Keratinocyte (primary cell): ENCODE measurements at places on chromosomes 16 and 17. TPM values are rescaled to one million over a fixed set of nuclear protein-coding genes. Genes with fewer than 3 reads are reported as not detected.

MYH2 gene
- polyA plus RNA-seq: not detected in 3 replicates

HOXB9 gene
- 0.03 TPM in 1 of 3 replicates, not detected in the others for polyA plus RNA-seq

IKZF3 gene
- 0.04 TPM in 1 of 3 replicates, not detected in the others for polyA plus RNA-seq

DNA sequence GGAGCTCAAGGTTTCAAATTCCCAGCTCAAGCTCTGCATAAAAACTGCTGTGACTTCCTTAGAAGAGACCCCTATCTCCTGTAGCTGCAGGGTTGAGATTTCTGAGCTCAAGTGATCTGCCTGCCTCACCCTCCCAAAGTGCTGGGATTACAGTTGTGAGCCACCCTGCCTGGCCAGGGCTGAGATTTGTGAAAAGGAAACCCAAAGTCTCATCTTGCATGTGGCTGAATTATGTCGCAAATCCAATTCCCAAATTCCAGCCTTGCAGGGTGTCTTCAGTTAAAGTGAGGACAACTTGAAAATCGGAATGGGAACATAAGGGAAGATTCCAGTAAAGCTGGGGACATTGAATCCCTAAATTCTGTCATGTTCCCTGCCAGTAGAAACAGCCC is 14.2 kb upstream of the CETP start:
- no peak for DNase-seq
- peaks cover 12% of the 10 kb centered on the region for H3K36me3 ChIP-seq
- H3K27ac ChIP-seq: no peak overlapping the region
- H3K4me1 ChIP-seq: no peaks in the 10 kb centered on the region

DNA sequence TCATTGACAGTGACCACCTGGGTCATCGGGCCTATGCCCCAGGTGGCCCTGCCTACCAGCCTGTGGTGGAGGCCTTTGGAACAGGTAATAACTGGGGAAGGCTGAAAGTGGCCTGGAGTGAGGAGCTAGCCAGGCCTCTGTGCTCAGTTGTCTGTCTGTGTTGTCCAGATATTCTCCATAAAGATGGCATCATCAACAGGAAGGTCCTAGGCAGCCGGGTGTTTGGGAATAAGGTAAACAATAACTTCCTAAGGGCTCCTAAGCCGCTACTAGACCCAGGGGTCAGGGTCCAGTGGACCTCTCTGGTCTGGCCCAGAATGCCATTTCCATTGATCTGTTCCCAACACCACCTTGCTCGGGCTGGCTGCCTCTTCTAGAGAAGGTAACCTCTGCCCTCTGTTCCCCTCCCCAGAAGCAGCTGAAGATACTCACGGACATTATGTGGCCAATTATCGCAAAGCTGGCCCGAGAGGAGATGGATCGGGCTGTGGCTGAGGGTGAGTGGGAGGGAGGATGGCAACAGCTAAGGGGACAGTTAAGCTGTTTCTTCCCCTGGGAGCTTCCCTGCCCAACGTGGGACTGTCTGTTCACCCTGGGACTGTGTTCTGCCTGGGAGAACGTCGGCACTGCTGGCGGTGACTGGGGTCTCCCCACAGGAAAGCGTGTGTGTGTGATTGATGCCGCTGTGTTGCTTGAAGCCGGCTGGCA is 1.9 kb upstream of the MLX start:
- H3K36me3 ChIP-seq: peaks cover 46% of the 10 kb centered on the region
- peaks cover 31% of the 10 kb centered on the region for H3K4me1 ChIP-seq

- no peak overlapping the region for H3K27ac ChIP-seq
- no peak overlapping the region for H3K4me3 ChIP-seq
- no peaks in the 10 kb centered on the region for H3K4me1 ChIP-seq
- peaks cover 24% of the 10 kb centered on the region for H3K27me3 ChIP-seq
Observed at GRCh38 chr17:83200231-83200699, 120.9 kb downstream of the METRNL start.

GRCh38 chr16:50967827-50968612 is 183.1 kb downstream of the SALL1 start:
- H3K4me3 ChIP-seq: no peak overlapping the region
- no peak overlapping the region for H3K27ac ChIP-seq
- H3K27me3 ChIP-seq: no peaks in the 10 kb centered on the region
- H3K36me3 ChIP-seq: no peaks in the 10 kb centered on the region
- no peaks in the 10 kb centered on the region for H3K4me1 ChIP-seq

GRCh38 chr17:10021272-10021984 is 116.4 kb upstream of the RCVRN start:
- H3K4me3 ChIP-seq: no peak overlapping the region
- H3K27ac ChIP-seq: no peak overlapping the region
- DNase-seq: no peak
- peaks cover 1% of the 10 kb centered on the region for H3K4me1 ChIP-seq

DNA sequence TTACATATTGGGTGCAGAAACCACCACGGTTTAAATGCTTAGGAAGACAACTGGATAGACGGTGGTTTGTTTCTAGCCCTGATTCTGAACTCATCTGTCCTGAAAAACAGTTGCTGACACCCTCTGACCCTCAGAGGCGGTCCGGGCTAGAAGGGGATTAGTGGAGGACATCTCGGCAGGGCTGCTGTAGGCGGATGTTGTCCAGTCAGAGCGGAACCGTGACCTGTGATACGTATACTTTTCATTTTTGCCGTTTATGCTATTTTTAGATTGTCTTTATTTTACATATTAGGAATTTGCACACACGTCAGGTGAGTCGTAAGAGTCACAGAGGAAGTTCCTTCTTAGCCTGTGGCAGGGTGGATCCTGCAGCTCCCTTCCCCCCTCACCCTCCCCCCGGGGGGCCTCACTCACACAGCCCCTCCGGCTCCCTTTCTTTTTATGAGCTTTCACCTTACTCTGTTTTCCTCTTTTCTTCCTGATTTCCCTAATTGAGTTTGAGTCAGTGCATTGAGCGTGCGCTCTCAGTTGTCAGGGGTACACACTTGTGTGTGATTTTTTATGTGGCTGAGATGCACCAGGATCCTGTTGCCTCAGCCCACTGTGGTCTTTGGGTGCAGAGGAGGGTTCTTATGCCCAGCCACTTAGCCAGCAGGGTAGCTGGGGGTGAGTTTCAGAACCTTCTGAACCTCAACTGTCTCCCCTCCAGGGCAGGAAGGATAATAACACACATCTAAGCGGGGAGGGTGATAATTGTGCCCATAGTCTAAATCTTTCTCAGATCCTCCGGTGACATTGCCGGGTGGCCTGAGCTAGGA is 211.1 kb upstream of the CHMP6 start:
- H3K27ac ChIP-seq: no peak overlapping the region
- DNase-seq: no peak
- no peak overlapping the region for H3K4me3 ChIP-seq
- peaks cover 8% of the 10 kb centered on the region for H3K36me3 ChIP-seq
- no peaks in the 10 kb centered on the region for H3K27me3 ChIP-seq
